Effector memory CD4-positive, alpha-beta T cell (primary cell): ENCODE measurements at places on chromosomes 12 and 14.

- DNase-seq = no peak
Measured at GRCh38 chr14:101250336-101250947, 310.9 kb upstream of the DIO3 start.

GRCh38 chr14:34043627-34044372 lies 92.9 kb upstream of the EGLN3 start:
- DNase-seq = peak; percentile 51

DNA sequence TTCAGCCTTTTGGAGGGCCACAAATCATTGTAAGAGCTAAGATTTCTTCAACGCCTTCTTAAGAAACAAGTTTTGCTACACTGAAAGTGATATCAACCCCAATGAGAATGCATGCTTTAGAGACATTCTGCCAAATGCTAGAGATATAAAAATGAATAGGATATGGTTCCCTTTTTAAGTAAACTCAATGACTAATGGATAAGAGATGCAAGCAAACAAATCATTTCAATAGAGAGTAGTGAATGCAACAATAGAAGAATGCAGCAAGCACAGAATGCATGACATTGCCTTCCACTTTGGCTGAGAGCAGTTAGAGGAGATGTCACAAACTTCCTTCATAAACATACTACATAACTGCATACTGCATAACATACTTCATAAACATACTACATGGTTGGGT lies 116.4 kb downstream of the PDZRN4 start:
- DNase-seq = no peak

DNA sequence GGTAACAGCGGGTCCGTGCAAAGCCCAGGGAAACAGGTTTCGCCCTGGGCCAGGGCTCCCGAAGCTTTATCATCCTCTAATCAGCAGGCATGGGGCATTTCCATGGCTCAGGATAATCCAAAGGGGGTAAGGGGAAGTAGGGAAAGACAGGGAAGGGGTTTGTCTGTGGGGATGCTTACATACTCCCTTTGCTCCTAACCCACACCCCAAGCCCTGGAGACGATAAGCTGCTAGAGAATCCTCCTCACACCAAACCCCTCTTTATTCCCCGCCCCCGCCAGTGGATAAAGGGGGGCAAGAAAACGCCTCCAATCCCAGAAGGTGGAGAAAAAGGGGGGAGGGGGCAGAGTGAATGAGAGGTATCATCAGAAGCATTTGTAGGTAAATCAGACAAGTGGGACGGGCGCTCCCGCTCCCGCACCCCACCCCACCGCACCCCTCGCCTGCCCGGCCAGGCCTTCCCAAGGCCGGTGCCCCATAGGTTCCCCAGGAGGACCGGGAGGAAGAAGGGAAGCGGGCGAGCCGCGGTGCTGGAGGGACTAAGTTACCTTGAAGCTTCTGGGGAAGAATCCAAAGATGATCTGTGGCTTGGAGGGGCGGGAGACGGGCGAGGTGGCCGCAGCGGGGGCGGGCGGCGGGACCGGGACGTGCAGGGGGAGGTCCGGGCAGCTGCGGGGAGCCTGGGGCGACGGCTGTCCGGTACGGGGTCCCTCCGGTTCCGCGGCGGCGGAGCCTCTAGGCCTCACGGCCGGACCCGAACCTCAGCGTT lies 762 bp downstream of the PPP2R5E start:
- peak; percentile 3 for DNase-seq

GRCh38 chr12:95126076-95126475 lies 52.7 kb upstream of the NR2C1 start:
- no peak for DNase-seq

GRCh38 chr14:26163761-26164160 lies 434.1 kb downstream of the NOVA1 start:
- no peak for DNase-seq

GRCh38 chr12:104672501-104673265 lies 215.9 kb downstream of the CHST11 start:
- DNase-seq = no peak

DNA sequence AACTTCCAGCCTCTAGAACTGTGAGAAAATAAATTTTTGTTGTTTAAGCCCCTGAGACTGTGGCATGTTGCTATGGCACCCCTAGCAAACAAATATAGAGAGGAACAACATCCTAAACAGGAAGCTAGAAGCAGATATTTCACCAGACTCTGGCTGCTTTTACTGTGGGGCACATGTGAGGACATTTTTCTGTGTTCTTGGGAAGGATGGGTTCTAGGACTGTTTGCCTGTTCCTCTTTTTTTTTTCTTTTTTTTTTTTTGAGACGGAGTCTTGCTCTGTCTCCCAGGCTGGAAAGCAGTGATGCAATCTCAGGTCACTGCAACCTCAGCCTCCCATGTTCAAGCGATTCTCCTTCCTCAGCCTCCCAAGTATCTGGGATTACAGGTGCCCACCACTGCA lies 4.2 kb upstream of the HRK start:
- no peak for DNase-seq

GRCh38 chr12:71041476-71041875 lies 116.3 kb downstream of the TSPAN8 start:
- no peak for DNase-seq

GRCh38 chr14:62117751-62118105 lies 355.5 kb downstream of the SNAPC1 start:
- DNase-seq = no peak

GRCh38 chr12:4271717-4272423 lies 1.7 kb upstream of the CCND2 start:
- peak; percentile 85 for DNase-seq

GRCh38 chr12:124396544-124397398 lies 101.9 kb downstream of the RFLNA start:
- DNase-seq = no peak

- DNase-seq = no peak
Measured at GRCh38 chr12:67720351-67720856, 71.9 kb downstream of the DYRK2 start.

GRCh38 chr12:109476807-109477184 lies 304 bp downstream of the KCTD10 start:
- no peak for DNase-seq

- DNase-seq = no peak
Measured at GRCh38 chr14:104582662-104583061, 3.1 kb downstream of the C14orf180 start.

GRCh38 chr12:92393504-92393903 lies 247.9 kb upstream of the BTG1 start:
- no peak for DNase-seq

DNA sequence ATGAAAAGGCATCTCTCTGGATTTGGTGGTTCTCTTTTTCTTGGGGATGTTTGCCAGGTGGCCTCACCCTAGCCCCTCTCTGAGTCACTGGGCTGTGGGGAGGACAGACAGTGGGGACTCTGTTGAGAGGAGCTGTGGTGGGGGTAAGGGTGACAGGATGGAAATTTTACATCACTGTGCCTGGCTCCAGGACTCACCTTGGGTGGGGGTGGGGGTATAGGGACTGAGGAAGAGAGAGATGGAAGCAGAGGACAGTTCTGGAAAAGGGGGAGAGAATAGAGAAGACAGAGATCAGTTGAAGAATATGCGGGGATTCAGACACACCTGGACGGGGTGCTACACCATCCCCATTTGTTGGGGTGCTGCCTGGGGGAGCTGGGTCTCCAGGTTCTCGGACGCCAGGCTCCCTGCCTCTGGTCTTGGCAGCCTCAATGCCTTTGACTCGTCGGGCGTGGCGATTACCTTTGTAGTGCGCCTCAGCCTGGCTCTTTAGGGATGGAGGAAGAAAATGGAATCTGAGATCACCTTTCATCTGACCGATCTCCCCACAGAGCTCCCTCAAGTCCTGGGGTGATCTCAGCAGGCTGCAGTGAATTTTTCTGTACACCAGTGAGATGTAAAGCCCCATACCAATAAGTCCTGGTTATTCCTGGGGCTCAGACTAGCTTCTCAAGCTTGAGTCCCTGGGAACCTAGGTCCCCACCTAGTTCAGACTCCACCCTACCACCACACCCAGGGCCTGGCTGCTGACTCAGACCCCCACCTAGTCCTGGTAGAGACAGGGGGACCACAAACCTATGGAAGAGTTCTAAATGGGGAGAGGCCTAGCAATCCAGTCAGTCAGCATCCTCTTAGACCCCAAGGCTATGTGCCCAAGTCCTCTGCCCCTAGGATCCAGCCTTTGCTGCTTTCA lies 9.6 kb upstream of the GPR84 start:
- DNase-seq = no peak

GRCh38 chr12:110670161-110670701 lies 18.7 kb downstream of the HVCN1 start:
- DNase-seq = no peak

- DNase-seq = no peak
Measured at GRCh38 chr14:68728342-68729106, 64.3 kb downstream of the ZFP36L1 start.

DNA sequence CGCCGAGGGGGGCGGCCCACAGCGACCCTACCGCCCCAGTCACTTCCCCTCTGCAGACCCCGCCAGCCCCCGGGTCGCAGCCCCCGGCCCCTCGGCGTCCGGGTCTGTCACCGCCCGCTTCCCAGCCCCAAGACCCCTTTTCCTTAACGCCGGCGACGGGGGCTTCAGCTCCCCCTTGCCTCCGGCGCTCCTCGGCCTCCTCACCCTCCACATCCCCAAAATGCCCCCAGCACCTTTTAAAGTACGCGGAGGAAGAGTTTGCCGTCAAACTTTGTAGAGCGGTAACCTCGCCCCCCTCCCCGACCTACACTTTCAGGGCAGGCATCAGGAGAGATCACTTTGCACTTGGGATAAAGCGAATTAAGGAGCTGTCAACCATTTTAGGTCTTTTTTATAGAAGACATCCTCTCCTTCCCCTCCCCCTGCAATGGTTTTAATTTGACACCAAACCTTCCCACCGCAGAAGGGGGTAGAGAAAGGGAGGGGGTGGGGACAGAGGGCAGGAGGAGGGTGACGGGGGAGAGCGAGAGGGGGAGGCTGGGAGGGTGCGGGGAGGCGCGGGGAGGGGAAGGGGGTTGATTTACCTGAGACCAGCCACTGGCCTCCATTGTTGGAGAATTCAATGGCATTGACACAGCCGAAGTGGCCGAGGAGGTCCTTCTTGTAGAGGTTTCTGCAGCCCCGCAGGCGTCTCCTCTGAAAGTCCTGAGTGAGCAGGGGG lies 578 bp downstream of the DCAF5 start:
- peak; percentile 25 for DNase-seq

- DNase-seq = no peak
Measured at GRCh38 chr12:62250671-62251608, 9.3 kb upstream of the USP15 start.

- no peak for DNase-seq
Measured at GRCh38 chr14:68977718-68978171, 1.4 kb downstream of the ACTN1 start.

GRCh38 chr12:52308806-52309425 lies 12.3 kb downstream of the KRT83 start:
- DNase-seq = no peak

DNA sequence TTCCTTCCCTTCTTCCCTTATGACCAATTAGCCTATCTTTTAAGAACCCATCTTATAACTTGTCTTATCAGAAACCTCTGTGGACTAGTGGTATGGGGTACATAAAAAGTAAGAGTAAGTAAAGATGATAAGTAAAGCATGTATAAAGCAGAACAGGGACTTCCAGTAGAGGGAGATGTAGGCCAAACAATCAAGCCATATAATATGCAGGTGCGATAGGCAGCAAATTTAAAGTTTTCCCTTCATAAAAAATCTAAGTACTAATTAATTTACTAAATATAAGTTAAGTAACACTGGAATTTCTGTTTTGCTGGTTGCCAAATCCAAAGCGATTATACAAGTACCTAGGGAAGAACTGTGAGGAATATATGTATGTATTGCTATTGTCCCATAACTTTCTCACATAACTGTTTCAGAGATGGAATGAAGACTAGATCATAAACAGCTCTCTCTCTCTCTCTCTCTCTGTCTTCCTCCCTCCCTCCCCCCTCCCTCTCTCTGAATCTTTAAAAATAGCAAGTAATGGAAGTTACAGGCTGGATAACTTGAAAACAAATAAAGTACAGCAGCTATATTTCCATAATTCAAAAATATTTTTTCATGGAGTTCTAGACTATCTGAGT lies 25.7 kb downstream of the METTL25 start:
- DNase-seq = no peak

DNA sequence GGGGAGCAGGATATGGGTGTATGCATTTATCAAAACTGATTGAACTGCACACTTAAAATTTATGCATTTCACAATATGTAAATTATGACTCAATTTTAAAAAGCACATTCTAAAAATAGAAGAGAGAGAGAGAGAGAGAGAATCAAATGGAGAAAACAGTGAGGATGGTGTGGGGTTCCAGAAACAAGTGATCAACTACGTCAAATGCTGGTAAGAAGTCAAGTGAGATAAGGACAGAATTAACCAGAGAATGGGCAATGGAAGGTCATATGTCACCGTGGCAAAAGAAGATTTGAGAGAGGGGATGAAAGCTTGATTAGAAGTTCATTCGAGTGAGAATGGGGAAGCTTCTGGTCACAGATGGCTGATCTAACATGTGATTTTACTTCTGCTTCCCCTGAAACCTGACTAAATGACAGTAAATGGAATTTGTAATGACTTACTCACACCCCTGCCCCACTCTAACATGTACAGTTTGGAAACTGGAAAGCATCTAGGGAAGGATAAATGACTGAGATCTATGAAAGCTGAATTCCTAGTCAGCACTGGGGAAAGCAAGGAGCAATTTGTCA lies 276.5 kb upstream of the AMIGO2 start:
- no peak for DNase-seq

DNA sequence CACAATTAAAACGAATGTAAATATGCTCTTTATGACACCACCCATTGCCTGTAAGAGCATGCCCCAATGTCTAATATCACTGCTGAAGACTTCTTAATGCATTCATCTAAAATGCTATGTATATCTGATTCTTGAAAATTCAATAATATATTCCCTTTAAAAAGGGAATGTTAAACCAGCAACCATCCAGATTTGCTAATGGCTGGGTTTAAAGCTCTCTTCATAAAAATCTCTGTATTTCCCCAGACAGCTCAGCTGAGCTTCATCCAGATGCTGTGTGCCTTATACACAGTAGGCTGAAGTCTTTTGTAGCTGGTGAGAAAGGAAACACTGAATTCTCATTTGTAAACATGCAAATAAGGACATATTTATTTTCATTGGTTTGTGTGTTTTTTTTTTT lies at the start of gene TAS2R14:
Gene TAS2R14, minus strand, starts transcription at position 101 of the 400 bp plus-strand sequence. Its CDS starts 56 bp downstream, at position 45.
- no peak for DNase-seq

GRCh38 chr12:11959117-11959823 lies 111.5 kb upstream of the BCL2L14 start:
- no peak for DNase-seq

GRCh38 chr12:92036771-92037453 lies 108.7 kb downstream of the BTG1 start:
- no peak for DNase-seq

DNA sequence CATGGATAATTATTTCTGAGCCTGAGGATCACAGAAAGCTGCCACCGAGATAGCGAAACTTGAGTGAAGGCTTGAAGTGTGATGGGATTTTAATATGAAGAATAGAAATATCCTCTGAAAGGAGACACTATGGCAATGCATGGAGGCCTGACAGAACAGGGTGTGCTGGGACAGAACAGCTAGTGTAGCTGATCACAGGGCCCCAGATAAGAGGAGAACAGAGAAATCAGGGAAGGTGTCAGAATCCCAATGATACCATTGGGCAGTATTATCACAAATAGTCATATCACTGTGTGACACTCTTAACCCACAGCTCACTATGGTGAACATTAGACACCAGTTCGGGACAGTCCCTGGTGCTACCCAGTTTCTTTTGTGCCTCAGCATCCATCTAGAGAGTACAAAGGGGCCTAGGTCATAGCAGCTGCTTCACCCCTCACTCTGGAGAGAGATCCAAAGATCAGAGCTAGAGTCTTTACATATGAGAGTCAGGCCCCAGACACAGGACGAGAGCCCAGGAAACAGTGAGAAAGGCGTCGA lies 506 bp upstream of the OR10P1 start:
- no peak for DNase-seq

GRCh38 chr12:17992002-17992656 lies 97.9 kb downstream of the RERGL start:
- DNase-seq = no peak

GRCh38 chr14:84036840-84037239 lies 1493.1 kb upstream of the FLRT2 start:
- no peak for DNase-seq
